ENCODE measurements at places on chromosomes 16 and 17. TPM values are rescaled to one million over a fixed set of nuclear protein-coding genes. Genes with fewer than 3 reads are reported as not detected.

DNA sequence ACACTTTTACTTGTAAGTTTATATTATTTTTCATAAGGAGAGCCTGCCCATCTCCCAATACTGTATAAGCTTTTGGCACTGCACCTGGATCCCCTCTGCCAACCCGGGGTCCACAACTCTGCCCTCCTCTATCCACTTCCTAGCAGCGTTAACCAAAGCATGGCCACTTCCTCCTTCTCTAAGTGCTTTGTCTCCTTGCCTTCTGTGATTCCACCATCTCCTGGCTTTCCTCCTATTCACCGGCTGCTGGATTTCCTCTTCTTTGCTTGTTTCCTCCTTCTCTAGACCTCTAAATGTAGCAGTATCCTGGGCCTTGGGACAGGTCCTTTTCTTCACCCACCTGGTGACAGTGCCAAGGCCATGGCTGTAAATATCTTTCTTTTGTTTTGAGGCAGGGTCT is 20.0 kb upstream of the WFIKKN2 start:
- no peak for DNase-seq

- DNase-seq = no peak
Observed at GRCh38 chr17:9982159-9982558, 77.1 kb upstream of the RCVRN start.

DNA sequence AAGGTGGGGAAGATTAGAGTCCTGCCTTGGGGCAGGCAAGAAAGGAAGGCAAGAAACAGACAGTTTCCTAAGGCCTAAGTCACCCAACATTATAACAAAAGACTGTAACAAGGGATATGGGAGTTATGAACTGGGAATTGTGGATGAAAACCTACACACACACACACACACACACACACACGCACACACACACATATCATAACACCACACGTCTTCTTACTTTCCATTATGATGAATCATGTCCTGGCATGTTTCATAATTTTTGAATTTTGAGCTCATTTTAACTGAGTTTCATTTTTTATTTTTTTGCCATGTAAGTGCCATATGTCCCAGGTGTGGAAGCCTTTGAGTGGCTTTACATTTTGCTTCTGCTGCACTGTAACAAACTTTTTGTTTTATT is 29.9 kb downstream of the HS3ST2 start:
- no peak for DNase-seq

DNA sequence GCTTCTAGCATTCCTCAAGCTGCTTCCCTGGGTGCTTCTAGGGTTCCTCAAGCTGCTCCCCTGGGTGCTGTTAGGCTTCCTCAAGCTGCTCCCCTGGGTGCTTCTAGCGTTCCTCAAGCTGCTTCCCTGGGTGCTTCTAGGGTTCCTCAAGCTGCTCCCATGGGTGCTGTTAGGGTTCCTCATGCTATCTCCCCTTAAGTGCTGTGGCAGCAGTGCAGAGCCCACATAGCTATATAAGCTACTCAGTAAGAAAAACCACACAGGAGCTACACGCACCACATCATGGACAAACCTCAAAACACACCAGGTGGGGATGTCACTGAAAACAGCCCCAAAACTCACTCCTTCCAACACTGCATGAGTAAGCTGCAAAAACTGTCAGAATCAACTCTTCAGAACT is 35.2 kb downstream of the ANKRD11 start:
- DNase-seq = no peak

GRCh38 chr16:29662000-29662728 is 883 bp upstream of the SPN start:
- no peak for DNase-seq

SLC4A1 gene
- total RNA-seq = not detected
